Astrocyte (in vitro differentiated cells and primary cell): ENCODE measurements at places on chromosomes 4 and X. TPM values are rescaled to one million over a fixed set of nuclear protein-coding genes. Genes with fewer than 3 reads are reported as not detected.

Gene F11
- not detected in 2 replicates for total RNA-seq

Gene FDCSP
- not detected in 2 replicates for total RNA-seq

Gene GRID2
- 0.07 and 0.14 TPM in 2 replicates for total RNA-seq

Gene SHISA3
- not detected in 2 replicates for total RNA-seq

Gene PPEF2
- total RNA-seq, result not detected in 2 replicates

Gene TEX13C
- not detected in 2 replicates for total RNA-seq
